DMS153 (cell line): ENCODE measurements at places on chromosomes 7 and 10.

GRCh38 chr7:30988351-30989005 is 24.7 kb downstream of the GHRHR start:
- peak; percentile 60 for DNase-seq

DNA sequence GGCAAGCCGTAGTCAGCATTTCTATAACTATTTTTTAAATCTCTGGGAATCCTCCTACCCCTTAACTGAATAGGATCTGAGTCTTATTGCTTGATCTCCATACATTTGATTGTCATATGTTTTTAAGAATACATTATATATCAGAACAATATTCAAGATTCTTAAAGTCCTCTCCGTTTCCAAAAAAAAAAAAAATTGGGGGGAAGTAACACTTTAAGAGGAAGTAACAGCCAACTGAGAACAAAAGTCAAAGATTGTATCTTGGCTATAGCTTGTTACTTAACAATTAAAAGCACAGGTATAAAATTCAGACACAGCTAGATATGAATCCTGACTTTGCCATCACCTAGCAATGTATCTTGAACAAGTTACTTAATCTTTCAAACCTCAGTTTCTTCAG is 169.9 kb upstream of the ADO start:
- no peak for DNase-seq

- DNase-seq: no peak
Measured at GRCh38 chr10:90337316-90337715, 520.5 kb downstream of the HTR7 start.

DNA sequence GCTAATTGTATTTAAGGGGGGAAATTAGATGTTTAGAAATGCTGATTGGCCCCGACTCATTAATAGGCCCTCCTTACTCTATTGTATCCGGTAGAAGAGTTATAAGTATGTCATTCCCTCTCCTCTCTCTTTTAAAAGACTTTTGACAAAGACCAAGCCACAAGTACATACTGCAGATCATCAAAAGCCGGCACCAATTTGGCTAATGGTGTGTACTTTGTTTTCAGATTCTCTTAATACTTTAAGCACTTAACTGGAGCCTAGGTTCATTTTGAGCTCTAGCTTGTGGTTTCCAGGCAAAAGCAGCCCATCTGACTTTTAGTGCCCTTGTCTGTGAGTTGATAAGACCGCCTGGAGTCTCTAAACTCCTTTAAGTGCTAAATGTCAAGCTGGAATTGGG is 210.0 kb upstream of the LYZL1 start:
- peak; percentile 25 for DNase-seq

DNA sequence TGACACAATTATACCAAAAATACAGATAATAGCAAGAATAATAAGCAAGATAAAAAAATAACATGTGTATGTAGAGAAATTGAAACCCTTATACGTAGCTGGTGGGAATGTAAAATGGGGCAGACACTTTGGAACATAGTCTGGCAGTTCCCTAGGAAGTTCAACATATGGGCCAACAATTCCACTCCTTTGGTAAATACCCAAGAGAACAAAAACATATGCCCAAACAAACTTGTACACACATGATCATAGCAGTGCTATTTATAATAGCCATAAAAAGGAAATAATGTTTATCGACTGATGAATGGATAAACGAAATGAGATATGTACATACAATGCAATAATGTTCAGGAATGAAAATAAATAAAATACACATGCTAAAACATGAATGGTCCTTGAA is 462.4 kb upstream of the SORCS1 start:
- DNase-seq: no peak

DNA sequence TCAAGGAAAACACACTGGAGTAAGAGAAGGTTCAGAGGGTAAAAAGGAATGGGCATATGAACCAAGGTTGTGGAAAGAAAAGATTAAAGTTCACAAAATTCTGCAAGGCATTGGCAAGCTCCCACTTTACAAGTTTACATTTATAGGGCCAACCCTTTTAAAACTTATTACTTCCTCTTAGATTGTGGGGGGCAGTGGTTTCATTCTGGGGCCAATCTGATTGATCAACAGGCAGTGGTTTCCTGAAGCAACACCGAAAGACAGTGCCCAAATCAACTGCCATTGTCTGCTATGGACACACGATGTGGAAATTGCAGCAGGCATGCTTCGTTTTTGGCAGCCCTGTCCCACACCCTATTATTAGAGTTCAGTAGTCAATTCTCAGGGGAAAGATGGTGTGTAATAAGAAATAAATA is 154.0 kb downstream of the SGMS1 start:
- no peak for DNase-seq

DNA sequence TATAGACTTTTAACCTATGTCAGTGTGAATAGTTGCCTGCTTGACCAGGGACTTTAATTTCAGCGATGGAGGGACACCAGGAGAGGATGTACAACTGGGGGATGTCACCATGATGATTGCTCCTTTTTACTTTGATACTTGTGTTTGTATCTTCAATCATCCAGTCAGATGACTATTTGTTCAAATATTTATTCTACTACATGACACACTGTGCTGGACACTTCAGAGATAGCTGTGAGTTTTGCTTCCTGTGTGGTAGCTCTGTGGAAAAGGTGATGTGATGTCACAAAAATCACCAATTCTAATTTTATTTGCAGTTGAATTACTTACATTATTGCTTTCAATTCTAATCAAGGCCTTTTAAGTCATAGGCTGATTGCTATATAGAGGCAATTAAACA is 62.7 kb upstream of the CREB5 start:
- peak; percentile 84 for DNase-seq

GRCh38 chr7:24854866-24855265 is 97.6 kb upstream of the GSDME start:
- no peak for DNase-seq

DNA sequence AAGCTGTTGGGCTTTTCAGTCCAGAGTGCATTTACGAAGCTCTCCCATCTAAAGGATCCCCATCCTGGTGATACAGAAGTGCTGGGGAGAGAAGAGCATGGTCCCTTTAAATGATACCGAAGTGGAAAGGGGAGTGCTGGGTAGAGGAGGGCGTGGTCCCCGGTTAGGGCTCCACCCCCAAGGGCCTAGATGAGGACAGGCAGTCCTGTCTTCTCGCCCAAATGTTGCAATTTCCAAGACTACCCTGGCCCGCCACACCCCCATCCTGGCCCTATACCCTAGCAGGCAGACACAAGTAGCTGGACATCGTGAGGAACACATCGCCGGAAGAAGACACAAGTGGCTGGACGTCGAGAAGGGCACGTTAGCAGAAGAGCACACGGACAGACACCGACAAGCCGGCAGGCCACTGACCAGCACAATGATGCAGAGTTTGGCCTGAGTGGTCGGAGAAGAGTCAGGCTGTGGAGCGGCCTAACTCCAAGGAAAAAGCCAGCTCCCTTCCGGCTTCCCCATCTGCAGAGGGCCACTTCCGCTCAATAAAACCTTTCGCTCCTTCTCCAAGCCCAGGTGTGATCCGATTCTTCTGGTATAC is 439.5 kb upstream of the NRP1 start:
- no peak for DNase-seq

DNA sequence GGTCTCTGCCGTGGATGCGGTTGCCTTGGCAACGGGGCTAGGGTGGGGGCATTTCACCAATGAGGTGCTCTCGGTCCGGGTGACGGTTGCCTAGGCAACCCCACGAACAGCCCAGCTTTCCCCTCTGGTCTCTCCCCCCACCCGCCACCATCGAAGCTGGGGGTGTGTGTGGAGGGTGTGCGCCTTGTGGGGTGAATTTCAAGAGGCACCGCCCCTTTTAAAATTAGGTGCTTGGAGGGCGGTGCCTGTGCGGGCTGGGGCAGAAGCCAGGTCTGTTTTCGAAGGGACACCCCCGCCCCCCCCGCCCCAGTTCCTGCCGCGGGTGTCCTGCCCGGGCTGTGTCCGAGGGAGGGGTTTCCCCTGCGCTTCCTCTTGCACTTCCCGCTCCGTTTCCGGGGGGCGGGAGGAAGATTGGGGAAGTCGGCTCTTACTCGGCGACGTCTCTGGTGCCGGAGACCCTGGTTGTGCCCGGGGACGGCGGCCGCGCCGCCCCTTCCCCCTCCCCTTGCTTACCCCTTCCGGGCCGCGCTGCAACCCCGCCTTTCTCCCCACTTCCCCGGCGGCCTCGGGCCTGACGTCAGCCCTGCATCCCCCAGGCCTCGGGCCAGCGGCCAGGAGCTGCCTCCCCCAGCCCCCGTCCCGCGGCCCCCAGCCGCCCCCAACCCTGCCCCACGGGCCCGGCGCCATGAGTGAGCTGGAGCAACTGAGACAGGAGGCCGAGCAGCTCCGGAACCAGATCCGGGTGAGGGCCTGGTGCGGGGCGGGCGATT is 2.2 kb downstream of the GNB2 start:
- peak; percentile 22 for DNase-seq

- DNase-seq: no peak
Measured at GRCh38 chr10:35613597-35614226, 8.6 kb downstream of the GJD4 start.

GRCh38 chr10:115022733-115023132 is 70.4 kb upstream of the ATRNL1 start:
- no peak for DNase-seq

DNA sequence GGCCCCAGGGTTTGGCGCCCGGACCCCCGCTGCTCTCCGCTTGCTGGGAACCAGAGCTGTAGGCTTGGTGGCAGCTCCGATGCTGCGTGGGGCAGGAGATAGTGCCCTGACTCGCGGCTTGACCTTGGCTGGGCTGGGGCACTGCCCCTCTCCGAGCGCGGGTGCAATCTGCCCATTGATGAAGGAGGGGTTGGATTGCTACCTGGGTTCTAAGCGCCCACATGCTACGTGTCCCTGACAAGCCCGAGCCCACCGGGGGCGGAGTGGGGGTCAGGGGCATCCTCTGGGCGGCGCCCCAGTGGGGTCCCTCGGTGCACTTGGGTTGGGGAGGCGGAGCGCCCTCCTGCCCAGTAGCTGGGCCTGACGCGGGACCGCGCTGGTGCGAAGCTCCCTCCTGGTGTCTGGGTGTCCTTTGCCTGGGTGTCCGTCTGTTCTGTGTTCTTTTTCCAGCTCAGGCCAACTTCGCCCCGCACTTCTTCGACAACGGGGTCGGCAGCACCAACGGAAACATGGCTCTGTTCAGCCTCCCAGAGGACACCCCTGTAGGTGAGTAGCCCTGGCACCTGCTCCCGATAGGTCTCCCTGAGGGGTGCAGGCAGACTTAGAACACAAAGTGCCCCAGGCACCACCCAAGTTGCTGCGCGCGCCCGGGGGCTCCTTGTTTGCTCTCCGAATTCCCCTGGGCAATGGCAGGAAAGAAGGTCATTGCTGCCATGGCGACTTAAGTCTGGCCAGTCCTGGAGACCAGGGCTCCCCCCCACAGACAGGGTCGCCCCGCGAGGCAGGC is 900 bp downstream of the CDHR1 start:
- no peak for DNase-seq

GRCh38 chr7:102425639-102426267 is 7.6 kb upstream of the ORAI2 start:
- no peak for DNase-seq

DNA sequence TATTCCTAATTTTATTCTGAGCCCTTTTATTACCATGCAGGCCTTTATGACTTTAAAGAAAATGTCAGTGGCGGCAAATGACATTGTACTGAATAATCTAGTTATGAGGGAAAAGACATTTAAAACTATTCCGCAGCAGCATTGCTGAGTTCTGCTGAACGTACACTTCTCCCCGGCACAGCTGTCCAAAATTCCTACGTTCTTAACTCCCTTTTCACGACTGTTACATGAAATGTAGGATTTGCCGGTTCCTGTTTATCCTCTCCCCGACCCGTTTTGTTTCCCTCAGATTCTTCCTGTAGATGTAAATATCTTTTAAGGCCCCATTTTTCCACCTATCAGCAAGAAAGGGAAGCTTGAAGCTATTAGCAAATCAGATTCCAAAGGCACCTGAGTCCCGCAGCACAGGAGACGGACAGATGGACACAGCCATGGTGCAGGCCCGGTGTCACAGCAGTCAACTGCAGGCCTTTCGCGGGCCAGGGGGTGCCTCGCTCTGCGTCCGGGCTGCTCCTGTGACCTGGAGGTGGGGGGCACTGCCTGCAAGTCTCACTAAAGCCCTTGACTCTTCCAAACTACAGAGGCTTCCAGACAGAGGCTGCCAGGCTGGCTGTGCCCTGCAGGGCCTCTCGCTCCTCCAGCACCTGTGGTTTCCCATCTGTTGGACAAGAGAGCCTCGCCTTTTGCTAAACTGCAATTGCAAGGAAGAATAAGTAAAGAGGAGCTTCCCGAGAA is 485.0 kb upstream of the MGMT start:
- DNase-seq: no peak

DNA sequence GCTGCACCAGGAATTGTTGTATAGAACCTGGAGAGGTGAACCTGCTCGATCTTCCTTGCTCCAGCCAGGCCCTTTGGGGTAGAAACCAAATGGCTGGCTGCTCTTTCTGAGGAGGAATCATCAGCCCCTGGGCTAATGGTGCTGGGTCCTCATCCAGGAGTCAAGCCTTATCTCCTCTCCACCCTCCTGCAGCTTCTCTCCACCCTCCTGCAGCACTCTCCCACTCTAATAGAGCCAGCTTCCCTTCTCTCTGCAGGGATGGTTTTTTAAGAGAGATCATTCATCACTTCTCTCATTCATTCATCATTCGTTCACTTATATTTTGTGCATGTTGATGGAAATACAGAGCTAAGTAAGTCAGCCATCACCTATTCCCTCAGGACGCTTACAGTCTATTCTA is 103.5 kb downstream of the XPNPEP1 start:
- DNase-seq: no peak
